Hematopoietic multipotent progenitor cell treated with erythropoietin and hydrocortisone succinate and interleukin-3 and kit ligand, for 15 days (in vitro differentiated cells): ENCODE measurements at places on chromosomes 16 and 17.

- DNase-seq, result no peak
Measured at GRCh38 chr17:41873559-41874292, 8.5 kb upstream of the KLHL11 start.

DNA sequence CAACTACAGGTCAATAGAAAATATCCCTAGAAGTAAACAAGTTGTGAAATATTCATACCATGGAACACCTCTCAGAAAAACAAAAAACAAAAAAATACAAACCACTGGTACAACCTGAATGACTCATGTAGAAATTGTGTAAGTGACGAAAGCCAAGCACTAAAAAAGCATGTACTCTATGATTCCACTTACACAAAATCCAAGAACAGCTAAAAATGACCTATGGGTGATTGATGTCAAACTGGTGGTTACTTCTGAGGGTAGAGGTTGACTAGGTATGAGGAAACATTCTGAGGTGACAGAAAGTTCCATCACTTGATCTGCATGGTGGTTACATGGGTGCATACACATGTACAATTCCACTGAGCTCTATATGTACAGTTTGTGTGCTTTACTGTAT is 31.1 kb downstream of the DHRS7C start:
- no peak for DNase-seq

DNA sequence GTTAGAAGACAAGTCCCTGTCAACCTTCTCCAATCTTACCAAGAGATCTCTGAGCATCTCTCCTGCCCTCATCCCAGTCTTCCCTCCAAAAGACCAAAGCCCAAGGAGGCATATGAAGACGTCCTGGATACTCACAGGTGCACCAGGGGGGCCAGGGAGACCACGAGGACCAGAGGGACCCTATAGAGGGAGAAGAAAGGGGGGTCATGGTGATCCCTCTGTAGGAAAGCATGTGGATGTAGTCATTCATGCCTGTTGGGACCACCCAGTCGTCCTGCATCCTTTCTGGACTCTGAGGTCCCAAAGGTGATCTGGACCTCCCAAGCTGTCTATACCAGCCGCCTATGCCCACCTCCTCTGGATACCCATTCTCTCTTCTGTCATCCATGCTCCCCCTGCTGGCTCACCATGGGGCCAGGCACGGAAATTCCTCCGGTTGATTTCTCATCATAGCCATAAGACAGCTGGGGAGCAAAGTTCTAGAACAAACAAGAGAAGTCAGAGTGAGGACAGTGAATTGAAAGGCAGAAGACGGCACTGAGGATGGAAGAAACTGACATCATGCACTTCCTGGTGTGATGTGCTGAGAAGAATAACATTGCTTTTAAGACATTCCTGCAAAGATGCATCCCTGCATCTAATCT is 3.3 kb downstream of the COL1A1 start:
- peak; percentile 15 for DNase-seq

DNA sequence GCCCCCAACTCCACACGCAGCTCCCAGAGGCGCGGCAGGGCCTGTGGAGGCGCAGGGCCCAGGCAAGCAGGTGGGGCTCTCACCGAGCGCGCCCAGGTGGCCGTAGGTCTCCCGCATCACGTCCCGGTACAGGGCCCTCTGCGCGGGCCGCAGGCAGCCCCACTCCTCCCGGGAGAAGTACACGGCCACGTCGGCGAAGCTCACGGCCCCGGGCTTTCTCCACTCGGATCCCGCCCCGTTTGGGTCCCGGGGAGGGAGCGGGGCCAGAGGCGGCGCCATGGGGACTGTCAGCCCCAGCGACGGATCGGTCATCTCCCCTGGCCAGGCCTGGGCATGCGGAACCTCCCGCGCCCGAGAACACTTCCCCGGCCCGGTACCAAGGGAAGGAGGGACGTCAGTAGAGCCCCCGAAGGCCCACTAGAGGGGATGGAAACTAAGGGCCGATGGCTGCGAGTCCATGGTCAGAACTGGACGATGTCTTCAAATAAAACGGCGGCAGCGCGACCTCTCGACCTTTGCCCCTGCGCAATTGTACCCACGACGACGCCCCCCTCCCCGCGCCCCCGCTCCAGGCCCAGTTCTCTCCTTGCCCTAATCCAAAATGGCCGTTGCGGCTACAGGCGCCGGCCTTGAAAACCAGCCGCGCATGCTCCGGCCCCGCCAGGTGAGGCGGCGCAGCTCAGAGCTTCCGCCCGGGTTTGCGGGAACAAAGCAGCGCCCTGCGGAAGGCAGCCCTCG is at the start of gene ZNF747:
Gene ZNF747, minus strand, starts transcription at position 491 of the 738 bp plus-strand sequence. Its CDS starts 179 bp downstream, at position 312.
- DNase-seq, result peak; percentile 88

DNA sequence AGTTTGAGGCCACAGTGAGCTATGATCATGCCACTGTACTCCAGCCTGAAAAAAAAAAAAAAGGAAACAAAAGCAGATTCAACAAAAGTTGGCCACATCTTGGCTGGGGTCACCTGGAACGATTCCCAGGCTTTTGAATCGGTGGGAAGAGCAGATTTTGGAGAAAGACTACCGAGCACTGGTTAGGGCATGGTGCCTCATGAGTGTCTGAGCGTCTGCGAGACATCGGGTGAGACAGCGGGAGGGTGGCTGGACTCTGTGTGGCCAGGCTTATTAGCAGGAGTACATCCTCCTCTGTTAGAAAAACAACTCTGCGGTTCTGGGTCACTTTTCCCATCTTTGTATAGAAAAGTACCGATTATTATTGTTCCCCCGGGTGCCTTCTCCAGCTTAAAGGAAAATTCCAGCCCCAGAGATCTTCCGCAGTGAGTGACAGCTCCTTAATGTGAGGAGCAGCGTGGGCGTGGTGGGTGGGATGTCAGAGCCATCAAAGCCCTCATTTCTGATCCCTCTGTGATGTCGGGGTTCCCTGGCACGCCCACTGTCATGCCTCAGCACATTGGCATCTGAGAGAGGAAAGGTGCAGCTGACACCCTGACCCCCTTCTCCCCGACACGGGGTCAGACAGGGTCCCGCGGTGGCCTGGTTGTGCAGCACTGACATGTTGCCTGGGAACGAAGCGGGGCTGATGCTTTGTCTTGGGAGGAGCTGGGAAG is 6.9 kb downstream of the RGS9 start:
- DNase-seq, result no peak

- no peak for DNase-seq
Measured at GRCh38 chr17:28788100-28788499, 44.3 kb downstream of the TRAF4 start.

GRCh38 chr17:6487251-6488007 is 43.2 kb downstream of the PIMREG start:
- no peak for DNase-seq

DNA sequence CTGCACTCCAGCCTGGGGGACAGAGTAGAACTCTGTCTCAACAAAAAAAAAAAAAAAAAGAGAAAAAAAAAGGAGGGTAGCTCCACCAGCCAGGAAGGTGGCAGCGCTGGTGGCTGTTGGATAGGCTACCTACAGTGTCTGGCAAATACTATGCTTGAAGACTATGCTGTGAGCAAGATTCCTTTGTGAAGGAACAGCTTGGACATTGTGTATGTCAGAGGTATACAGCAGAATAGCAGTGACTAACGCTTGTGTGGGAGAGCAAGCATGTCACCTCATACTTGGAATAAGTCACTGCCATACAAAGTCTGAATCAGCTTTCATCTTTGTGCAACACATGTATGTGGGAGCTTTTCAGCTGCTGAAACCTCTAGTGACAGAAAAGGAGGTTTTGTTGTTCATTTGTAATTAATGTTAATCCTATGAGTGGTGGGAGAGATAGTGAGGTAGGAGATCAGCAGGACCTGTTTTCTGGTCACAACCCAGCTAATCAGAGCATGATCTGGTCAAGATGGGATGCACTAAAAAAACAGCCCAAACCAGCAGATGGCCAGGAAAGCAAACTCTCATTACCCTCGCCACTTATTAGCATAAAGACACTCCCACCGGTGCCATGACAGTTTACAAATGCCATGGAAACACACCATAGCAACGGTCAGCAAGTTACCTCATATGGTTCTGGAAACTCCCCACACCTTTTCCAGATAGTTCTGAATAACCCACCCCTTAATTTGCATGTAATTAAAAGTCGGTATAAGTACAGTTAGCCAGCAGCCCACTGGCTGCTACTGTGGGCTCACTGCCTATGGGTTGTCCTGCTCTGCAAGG is 6.8 kb upstream of the ITGAD start:
- no peak for DNase-seq

DNA sequence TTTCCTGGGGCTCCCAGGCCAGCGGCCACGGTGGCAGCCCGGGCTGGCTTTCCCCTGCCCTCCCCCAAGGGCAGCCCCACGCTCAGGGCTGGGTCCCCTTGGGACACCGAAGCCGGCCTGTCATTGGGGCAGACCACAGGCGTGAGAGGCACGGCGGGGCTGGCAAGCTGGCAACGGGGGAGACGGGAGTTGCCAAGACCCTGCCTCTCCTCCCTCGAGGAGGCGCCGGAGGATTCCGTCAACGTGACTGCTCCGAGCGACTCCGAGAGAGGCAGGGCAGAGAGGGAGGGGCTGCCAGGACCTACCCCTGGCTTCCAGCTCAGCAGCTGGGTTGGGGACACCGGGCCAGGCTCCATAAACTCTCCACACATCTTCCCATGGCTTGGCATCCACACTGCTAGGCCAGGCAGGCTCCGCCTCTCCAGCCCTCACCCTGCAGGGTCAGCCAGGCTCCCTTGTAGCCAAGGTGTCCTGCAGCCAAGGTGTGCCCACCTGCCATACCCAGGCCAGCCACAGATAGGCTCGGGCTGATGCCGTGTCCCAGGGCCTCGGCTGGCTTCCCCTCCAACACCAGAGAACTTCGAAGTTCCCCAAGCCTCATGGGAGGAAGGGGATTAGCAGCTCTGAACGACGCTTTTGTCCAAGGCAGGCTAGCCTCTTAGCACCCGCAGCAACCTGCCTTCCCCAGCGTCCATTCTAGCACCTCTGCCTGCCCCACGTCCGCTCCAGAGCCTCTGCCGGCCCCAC is 25.5 kb downstream of the TIMM22 start:
- DNase-seq, result no peak

DNA sequence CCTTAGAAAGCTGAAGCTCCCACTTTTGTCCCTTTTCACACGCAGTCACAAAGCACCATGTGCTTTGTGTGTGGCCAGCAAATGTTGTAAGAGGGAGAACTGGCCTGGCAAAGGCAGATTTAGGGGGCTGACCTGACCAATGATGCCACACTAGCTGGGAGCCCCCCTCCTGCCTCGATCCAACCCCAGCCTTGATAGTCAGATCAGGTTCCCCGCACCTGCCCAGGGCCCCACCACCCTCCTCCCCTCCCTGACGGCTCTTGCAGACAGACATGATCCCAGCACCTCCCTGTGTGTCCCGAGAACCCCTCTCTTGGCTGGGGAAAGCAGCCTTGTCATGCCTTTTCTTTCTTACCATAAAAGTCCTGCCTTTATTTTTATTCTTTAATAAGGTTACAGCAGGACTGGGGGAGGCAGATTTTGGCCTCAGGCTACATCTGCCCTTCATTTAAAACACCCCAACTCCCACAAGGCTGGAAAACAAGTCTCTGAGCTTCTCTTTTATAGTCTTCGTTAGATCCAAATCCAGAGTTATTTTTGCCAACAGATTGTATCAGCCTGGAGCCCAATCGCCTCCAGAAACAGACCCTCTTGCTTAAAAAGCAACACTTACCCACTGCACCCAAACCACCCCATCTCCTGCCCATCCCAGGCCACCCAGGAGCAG is 201.8 kb upstream of the CDH5 start:
- DNase-seq, result no peak

DNA sequence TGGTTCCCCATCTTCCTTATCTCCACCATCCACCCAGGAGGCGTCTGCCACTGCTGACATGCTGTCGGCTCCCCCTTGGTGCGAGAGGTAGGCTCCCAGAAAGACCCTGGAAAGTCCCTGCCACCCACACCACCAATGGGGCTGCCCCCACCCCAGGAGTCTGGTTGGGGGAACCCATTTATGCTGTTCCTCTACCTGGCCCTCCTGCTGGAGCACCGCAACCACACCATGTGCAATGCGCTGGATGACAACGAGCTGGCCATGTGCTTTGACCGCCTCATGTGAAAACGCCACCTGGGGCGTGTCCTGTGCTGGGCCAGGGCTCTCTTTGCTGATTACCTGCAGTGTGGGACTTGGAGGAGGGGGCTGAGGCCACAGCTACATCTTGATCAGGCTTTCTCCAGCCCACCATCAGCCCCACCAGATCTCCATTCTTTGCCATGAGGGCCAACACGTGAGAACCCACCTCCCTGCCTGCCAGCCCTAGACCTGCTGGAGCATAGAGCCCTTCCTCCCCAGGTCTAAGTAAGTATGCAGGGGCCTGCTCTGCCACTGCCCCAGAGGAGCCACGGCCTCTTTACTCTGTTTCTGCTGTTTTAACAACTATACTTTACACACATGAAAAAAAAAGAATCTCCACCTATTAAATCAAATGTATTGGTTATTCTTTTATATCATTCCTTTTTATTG is 7.9 kb upstream of the ALDH3A1 start:
- no peak for DNase-seq

GRCh38 chr17:55634702-55635101 is 88.0 kb downstream of the TMEM100 start:
- DNase-seq, result no peak

GRCh38 chr17:18323507-18324139 is 8.5 kb downstream of the SMCR8 start:
- no peak for DNase-seq

DNA sequence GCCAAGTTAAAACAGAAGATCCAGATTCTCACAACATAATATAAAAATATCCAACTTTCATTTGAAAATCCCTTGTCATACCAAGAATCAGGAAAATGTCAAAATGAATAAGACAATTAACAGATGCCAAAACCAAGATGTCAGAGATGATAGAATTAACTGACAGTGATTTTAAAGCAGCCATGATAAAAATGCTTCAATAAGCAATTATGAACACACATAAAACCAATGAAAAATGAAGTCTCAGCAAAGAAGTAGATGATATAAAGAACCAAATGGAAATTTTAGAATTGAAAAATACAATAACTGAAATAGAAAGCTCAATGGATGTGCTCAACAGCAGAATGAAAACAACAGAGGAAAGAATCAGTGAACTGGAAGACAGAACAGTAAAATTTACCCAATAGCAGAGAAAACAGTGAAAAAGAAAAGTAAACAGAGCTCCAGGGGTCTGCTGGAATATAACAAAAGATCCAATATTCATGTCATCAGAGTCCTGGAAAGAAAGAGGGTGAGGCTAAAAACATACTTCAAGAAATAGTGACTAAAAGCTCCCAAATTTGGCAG is 35.1 kb downstream of the SHCBP1 start:
- DNase-seq, result no peak

- no peak for DNase-seq
Measured at GRCh38 chr16:17949141-17949981, 387.2 kb downstream of the NPIPA8 start.

GRCh38 chr16:63568164-63568563 is 1531.9 kb upstream of the CDH8 start:
- no peak for DNase-seq

DNA sequence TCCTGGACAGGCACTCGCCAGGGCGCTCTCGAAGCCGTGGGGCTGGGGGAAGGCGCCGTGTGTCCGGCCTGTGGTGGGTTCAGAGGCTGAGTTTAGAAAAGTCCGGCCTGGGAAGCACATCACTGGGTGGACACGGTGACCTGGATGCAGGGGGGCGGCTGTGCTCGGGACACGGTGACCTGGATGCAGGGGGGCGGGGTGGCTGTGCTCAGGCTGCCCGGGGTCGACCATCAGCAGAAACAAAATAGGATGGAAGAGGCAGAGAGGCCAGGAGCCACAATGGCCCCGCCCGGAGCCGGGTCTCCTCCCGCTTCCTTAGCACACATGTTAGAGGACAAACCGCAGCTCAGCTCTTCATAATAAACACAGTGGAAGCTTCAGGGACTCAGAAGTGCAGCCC is 43.2 kb upstream of the GNG13 start:
- DNase-seq, result no peak
